MCF 10A (cell line): ENCODE measurements at places on chromosomes 3 and 15. TPM values are rescaled to one million over a fixed set of nuclear protein-coding genes. Genes with fewer than 3 reads are reported as not detected.

ARHGEF26 gene
- 0.29 and 0.63 TPM in 2 replicates for total RNA-seq

SLC2A2 gene
- not detected in 2 replicates for total RNA-seq

DNA sequence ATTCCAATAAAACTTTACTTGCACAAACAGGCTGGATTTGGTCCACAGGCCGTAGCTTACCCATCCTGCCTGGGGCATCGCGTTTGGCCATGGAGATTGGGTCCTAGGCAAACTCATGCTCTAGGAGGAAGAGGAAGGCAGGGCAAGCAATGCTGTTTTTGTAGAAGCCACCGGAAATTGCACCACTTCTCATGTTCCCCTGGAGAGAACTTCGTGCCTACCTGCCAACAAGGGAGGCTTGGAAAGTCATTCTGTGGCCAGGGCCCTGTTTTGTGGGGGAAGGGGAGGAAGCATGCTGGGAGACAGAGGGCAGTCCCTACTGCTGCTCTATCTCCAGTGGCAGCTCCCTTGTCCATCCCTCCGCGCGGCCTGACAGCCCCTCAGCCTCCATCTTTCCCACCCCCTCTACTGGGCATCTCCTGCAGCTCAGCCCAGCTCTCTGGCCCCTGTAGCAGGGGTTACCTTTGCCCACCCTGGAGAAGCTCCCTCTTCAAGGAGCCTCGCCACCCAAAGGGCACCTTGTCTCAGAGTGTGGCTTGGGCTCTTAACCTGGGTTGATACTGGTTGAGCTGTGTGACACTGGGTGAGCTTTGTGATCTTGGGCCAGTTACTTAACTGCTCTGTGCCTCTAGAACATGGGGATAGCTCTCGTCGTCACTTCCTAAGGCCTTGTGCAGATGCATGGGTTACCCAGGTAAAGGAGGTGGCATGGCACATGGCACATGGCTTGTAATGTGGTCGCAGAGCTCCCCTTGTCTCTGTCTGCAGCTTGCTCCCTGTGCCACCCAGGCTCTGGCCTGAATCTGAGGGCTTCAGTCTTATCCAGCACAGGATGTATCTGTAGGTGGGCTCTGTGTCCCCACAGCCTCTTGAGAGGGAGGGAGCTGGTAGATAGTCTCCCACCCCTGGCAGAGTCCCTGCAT, 6.1 kb downstream of the ABTB1 start:
- H3K4me1 ChIP-seq: peaks cover 27% of the 10 kb centered on the region
- no peaks in the 10 kb centered on the region for H3K36me3 ChIP-seq
- DNase-seq: peak; percentile 81

GRCh38 chr3:9280451-9281219, 31.2 kb upstream of the SRGAP3 start:
- no peak overlapping the region for H3K27ac ChIP-seq
- no peak for DNase-seq
- H3K36me3 ChIP-seq: no peaks in the 10 kb centered on the region
- H3K27me3 ChIP-seq: no peaks in the 10 kb centered on the region
- no peaks in the 10 kb centered on the region for H3K4me1 ChIP-seq

DNA sequence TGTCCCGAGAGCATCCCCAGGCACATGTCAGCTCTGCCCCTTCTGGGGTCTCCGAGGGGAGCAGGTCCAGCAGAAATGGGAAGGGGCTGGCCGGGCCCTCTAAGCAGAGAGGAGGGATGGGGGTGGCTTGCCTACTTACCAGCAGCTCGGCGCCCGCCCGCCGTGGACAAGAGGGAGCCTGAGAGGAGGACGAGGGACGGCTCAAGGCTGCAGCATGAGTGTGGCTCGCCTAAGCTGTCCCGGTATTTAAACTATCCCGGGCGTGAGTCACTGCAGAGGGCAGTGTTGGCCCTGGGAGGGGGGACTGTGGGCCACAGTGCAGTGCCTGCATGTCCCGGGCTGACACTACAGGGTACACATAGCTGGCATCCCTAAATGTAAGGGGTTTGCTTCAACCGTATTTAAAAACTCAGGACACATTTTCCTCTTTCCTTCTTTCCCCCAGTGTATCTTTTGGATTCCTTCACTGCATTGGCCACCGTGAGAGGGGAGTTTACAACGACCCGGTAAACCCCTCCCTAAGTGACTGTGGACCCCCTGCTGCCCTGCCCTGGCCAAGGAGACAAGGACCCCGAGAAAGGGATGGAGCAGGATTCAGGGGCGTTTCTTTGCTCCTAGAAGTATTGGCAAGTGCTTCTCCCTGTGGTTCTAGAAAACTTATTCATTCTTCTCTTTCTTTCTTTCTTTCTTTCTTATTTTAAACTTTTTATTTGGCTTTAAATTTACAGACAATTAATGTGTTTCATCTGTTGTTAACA, at the start of gene LRRC15:
Gene LRRC15, minus strand, starts transcription at position 222 of the 758 bp plus-strand sequence. CDS start 8,700 bp downstream, outside the sequence.
- peaks cover 5% of the 10 kb centered on the region for H3K4me1 ChIP-seq
- H3K4me3 ChIP-seq: no peak within 1 kb of the TSS
- DNase-seq: peak; percentile 48
- H3K36me3 ChIP-seq: no peaks in the 10 kb centered on the region
- no peak within 1 kb of the TSS for H3K27ac ChIP-seq

DNA sequence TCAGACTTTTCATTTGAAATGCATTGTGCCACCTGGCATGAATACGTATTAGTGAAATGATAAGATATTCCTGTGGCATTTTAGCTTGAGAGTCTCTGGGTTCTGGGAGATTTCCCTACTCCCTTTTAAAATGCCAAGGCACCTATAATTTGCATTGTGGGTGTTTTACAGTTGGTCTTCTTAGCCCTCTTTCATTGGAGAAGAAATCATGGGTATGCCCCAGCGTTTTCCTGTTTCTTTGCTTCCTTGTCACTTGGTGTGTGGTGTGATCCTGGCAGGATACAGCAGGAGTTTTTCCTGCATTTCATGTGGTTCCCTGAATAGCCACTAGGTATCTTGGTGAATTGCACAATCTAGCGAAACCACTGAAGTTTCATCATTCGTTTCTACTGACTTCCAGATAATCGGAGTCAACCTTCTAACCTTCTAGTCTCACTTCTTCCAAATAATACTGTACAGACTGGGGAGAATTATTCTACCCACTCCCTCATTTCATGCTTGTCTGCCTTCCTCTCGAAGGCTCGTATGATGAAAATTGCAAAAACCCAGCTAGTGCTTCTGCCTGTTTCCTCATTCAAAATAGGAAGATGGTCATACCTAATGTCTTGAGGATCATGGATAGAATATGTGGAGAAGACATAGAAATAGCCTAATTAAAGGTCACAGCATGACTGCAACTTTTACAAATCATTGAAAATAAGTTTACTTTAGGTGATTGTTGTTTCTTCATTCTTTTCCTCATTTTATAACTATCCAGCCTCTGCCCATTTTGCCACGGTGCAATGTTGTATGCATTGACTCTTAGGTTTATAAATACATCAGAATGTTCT, 2.6 kb downstream of the BHLHE40 start:
- DNase-seq: peak; percentile 93
- H3K27ac ChIP-seq: no peak overlapping the region
- peak overlapping the region; percentile 94 for H3K4me3 ChIP-seq
- H3K27me3 ChIP-seq: no peaks in the 10 kb centered on the region

- peak; percentile 91 for DNase-seq
- H3K4me3 ChIP-seq: peak within 1 kb of the TSS; percentile 71
- H3K27me3 ChIP-seq: no peaks in the 10 kb centered on the region
- H3K27ac ChIP-seq: peak within 1 kb of the TSS; percentile 95
- peaks cover 6% of the 10 kb centered on the region for H3K36me3 ChIP-seq
Observed at GRCh38 chr3:160676547-160677303, at the start of gene ARL14. Gene ARL14 (plus strand): TSS chr3:160677160. CDS start chr3:160677347, 187 bp downstream.

GRCh38 chr3:195021692-195022091, 249.3 kb downstream of the XXYLT1 start:
- DNase-seq: no peak
- H3K27ac ChIP-seq: no peak overlapping the region
- no peaks in the 10 kb centered on the region for H3K36me3 ChIP-seq

DNA sequence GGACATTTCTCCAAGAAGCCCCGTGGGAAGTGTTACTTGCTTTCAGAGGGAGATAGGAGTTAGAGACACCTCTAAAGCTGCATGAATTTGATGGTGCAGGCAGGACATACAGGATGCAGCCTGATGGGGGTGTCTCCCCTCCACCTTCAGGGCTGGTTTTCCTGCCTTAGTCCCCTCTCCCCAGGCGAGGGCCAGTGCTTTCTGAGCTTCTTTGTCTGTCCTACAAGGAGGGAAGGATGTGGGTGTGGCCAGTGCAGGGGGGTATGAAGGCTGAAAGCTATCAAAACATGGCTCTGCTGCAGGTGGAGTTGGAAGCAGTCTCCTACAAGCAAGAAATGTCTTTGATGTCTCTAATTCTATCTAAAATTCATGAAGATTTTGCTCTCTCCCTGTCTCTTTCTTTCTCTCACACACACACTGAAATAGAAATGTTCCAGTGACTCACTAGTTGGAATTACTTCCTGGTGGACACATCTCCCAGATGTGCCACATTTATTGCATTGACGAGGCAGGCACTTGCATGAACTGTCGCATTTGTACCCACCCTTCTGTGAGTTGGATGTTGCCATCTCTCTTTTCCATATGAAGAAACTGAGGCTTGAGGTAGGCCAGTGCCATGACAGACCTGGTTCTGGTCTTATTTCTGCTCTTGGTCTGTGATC, 13.9 kb upstream of the PODXL2 start:
- H3K4me1 ChIP-seq: peaks cover 12% of the 10 kb centered on the region
- peaks cover 30% of the 10 kb centered on the region for H3K36me3 ChIP-seq
- peak overlapping the region; percentile 6 for H3K27ac ChIP-seq
- no peaks in the 10 kb centered on the region for H3K27me3 ChIP-seq

GRCh38 chr15:85947021-85947420, 132.7 kb upstream of the AGBL1 start:
- no peaks in the 10 kb centered on the region for H3K4me1 ChIP-seq
- H3K27ac ChIP-seq: no peak overlapping the region
- no peak overlapping the region for H3K4me3 ChIP-seq

DNA sequence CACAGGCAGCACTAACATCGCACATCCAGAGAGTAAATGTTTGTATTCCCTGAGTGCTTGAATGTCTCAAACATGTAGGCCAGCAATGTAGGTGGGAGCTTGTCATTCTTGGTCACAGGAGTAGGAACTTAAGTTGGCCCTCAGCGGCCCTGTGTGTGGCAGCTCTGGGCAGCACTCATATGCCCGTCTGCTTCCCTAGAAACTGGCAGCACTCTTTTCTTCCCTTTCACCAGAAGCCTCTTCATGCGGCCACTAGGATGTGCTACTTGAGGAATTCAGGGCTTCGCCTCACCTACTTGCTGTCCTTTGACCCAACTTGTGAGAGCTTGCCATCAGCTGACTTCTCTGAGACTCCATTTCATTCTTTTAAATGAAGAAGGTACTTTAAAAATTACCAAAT, 69.5 kb downstream of the TIPARP start:
- DNase-seq: no peak
- H3K4me1 ChIP-seq: no peaks in the 10 kb centered on the region
- no peak overlapping the region for H3K4me3 ChIP-seq
- H3K27me3 ChIP-seq: no peaks in the 10 kb centered on the region
- H3K27ac ChIP-seq: no peak overlapping the region
- no peaks in the 10 kb centered on the region for H3K36me3 ChIP-seq

- DNase-seq: no peak
- H3K36me3 ChIP-seq: peaks cover 5% of the 10 kb centered on the region
- peaks cover 6% of the 10 kb centered on the region for H3K4me1 ChIP-seq
Observed at GRCh38 chr3:53171827-53172505, 11.0 kb downstream of the PRKCD start.

DNA sequence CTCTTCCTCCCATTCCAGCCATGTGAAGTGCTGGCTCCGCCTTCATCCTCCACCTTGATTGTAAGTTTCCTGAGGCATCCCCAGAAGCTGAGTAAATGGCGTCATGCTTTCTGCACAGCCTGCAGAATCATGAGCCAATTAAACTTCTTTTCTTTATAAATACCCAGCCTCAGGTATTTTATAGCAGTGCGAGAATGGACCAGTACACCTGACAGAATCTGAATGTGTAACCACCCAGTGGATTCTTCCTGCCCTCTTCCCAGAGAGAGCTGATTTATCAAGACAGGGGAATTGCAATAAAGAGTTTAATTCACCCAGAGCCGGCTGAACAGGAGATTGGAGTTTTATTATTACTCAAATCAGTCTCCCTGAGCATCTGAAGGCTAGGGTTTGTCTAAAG, 86.6 kb downstream of the C3orf70 start:
- no peak overlapping the region for H3K27ac ChIP-seq
- no peaks in the 10 kb centered on the region for H3K4me1 ChIP-seq
- no peak overlapping the region for H3K4me3 ChIP-seq
- no peaks in the 10 kb centered on the region for H3K36me3 ChIP-seq
- H3K27me3 ChIP-seq: no peaks in the 10 kb centered on the region

DNA sequence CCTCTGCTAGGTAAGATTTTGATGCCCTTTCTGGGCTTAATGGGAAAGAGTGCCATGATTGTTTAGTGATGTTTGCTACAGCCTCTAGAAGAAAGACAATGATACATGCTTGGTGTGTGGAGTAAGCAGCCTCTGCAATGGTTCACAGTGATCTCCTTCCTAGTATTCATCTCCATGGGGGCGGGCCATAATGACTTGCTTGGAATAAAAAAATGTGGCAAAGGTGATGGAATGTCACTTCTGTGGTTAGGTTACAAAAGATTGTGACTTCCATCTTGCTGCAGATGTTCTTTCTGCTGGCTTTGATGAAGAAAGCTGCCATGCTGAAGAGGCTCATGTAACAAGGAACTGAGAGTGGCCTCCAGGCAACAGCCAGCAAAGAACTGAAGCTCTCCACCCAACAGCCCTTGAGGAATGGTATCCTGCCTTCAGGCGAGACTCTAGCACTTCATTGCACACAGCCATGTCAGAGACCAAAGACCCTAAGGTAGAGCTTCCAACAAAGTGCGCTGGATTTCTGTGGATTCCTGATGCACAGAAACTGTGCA, 139.1 kb upstream of the LRIG1 start:
- H3K27me3 ChIP-seq: no peaks in the 10 kb centered on the region
- no peaks in the 10 kb centered on the region for H3K36me3 ChIP-seq
- no peak overlapping the region for H3K27ac ChIP-seq
- H3K4me1 ChIP-seq: no peaks in the 10 kb centered on the region
- DNase-seq: no peak
- no peak overlapping the region for H3K4me3 ChIP-seq

DNA sequence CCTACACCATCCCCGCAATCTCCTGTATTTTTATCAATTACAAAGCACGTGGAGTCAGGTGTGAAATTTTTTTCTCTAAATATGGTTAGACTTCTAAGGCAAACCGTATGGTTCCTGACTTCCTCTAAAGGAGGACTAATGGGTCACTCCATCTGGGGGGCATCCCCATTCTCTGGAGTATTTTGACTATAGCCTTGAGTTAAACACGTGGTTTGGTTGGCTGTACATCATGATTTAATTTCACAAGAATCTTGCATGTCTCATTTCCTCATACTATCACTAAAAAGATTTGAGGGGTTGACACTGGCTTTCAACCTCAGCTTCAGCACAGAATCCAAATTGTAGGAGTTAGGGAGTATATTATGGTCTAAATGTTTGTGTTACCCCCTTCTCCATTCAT, 25.3 kb upstream of the ZNF770 start:
- no peak for DNase-seq
- no peak overlapping the region for H3K27ac ChIP-seq
- H3K36me3 ChIP-seq: no peaks in the 10 kb centered on the region
- peaks cover 5% of the 10 kb centered on the region for H3K4me1 ChIP-seq

- H3K27me3 ChIP-seq: no peaks in the 10 kb centered on the region
- peak overlapping the region; percentile 99 for H3K27ac ChIP-seq
- peaks cover 9% of the 10 kb centered on the region for H3K36me3 ChIP-seq
- DNase-seq: peak; percentile 95
- H3K4me3 ChIP-seq: peak overlapping the region; percentile 22
- peaks cover 62% of the 10 kb centered on the region for H3K4me1 ChIP-seq
Observed at GRCh38 chr3:189839576-189839975, 208.4 kb downstream of the TP63 start.
